ENCODE measurements at places on chromosomes 12 and 14.

DNA sequence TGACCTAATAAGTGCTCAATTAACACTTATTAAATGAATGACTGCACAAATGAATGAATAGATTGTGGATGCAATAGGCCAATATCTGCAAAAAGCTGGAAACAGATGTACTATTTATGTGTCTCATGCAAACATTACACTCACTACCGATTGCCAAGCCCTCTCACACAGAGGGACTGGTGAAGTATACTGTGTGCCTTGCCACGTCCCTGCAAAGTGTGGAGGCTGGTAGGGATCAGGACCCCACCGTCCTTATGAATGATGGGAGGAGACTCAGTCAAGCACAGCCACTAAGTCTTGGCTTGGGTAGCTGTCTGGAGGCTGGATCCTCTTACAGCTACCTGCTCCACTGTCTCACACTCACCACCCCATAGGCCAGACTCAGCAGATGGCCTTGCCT lies 3.9 kb upstream of the TUNAR start:
- no peak for DNase-seq

DNA sequence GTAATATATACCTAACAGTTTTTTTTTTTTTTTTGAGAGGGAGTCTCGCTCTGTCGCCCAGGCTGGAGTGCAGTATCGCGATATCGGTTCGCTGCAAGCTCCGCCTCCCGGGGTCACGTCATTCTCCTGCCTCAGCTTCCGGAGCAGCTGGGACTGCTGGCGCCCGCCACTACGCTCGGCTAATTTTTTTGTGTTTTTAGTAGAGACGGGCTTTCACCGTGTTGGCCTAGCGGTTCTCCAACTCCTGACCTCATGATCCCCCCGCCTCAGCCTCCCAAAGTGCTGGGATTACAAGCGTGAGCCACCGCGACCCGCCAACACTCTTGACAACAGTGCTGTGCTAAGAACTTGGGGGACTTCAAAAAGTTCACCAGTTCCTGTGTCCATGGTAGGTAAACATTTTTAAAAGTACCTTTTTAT lies 63.5 kb downstream of the FOXG1 start:
- DNase-seq: no peak

GRCh38 chr12:67155863-67156262 lies 113.3 kb upstream of the CAND1 start:
- no peak for DNase-seq

GRCh38 chr14:83779266-83779665 lies 1750.7 kb upstream of the FLRT2 start:
- DNase-seq: no peak

DNA sequence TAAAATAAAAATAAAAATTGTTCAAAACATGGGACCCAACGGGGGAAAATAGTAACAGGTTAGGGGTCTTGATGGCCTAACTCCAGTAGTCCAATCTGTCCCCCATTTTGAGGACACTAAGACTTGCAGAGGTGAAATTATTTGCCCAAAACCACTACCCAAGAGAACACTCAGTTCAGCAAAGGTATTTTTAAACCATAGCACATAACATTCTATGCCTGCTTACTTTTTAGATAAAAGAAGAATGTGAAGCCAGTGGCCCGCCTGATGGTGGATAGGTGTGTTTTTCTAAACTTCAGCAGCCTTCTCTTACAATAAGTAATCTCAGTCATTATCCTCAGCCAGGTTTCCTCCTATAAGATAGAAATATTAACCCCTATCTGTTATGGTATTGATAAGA lies 45.5 kb downstream of the ZNF641 start:
- no peak for DNase-seq

DNA sequence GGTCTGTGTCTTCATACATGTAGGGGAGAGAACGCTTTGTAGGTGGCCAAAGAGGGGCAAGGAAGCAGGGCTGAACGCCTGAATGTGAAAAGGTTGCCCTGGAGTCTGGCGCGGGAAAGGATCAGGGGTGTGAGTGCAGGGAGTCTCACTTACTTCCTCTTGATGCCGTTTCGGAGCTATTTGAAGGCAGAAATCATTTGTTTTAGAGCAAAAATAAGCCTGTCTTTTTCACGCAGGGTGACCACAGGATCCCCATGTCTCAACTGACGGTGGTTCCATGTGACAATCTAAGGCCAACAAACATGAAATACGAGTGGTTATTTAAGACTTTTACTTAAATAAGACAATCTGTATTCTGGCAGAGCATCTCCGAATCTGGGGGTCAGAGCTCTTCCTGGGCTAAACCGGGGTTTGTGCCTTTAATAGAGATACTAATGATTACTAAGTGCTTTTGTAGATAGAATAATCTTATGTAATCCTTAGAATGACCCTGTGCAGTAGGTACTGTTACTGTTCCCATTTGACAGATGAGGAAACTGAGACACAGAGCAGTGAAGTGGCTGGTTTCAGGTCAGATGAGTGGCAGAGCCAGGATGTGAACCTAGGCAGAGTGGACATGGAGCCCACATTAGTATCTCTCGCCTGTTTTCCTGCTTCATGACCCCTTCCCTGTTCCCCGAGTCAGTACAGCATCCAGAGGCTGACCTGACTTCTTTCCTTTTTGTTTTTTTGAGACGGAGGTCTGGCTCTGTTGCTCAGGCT lies 1.9 kb downstream of the BRI3BP start:
- no peak for DNase-seq

GRCh38 chr14:58752771-58753201 lies 115.0 kb downstream of the DACT1 start:
- DNase-seq: no peak

- DNase-seq: no peak
Measured at GRCh38 chr14:94244182-94244581, 48.9 kb downstream of the SERPINA10 start.

- DNase-seq: no peak
Measured at GRCh38 chr14:67420102-67420739, 8.3 kb upstream of the PLEK2 start.

DNA sequence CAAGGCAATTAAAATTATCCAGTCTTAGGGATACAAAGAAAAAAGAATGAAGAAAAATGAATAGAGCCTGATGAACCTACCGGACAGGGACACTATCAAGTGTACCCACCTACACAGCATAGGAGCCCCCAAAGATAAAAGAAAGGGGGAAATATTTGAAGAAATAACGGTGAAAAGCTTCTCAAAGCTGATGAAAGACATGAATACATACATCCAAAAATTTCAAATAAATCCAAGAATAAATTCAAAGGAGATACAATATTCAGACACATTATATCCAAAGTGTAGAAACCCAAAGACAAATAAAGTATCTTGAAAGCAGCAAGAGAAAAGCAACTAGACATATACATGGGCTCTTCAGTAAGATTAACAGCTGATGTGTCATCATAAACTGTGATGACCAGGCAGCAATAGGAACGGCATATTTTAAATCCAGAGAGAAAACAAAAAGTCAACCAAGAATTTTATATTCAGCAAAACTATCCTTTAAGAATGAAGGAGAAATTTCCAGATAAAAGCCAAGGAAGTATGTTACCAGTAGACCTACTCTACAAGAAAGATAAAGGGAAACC lies 56.0 kb downstream of the CDK17 start:
- DNase-seq: no peak

- no peak for DNase-seq
Measured at GRCh38 chr12:114528766-114529165, 122.8 kb upstream of the TBX5 start.

DNA sequence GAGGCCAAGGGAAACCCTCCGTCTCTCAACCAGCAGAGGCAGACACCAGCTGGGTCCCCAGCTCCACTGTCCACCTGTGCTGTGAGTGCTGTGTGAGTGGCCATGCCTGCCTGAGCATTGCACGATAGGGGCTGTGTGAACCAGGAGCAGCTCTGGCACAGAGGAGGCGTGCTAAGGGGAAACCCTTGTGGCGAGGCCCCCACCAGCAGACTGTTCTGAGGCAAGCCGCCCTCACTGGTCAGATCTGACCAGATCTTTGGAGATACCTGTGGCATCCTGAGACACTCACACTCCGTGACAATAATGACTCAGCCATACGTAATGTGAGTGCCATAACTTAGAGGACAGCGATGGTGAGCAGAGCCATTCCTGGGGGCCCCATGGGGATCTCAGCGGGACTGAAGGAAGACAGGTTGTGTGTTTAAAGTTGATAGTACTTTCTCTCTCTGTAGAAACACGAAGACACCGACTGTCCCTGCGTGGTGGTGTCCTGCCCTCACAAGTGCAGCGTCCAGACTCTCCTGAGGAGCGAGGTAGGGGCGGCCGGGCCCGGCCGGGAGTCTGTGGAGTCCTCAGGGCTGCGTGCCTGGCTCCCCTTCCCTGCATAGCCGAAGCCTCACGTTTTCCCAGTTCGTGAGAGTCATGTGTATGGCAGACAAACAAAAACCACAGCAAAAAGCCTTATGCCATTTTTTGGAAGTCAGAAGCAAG lies 36.6 kb upstream of the AMN start:
- DNase-seq: no peak

DNA sequence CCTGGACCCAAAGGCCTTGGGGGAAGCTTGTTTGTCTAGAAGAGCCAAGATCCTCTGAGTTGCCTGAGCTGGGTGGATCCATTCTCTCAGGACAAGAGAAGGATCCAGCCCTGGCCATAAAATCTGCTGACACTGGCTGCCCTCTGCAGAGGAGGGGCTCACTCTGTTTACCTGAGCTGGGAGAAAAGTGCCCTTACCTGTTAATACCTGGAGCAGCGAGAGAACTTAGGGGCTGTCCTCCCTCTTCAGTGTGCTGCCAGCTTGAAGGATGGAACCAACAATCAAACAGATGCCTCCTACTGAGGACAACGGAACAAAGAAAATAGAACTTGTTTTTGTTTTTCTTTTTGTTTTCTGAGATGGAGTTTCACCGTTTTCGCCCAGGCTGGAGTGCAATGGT lies 7.3 kb upstream of the KRT7 start:
- no peak for DNase-seq

GRCh38 chr12:103523771-103524170 lies 28.0 kb upstream of the C12orf42 start:
- DNase-seq: peak; percentile 19

DNA sequence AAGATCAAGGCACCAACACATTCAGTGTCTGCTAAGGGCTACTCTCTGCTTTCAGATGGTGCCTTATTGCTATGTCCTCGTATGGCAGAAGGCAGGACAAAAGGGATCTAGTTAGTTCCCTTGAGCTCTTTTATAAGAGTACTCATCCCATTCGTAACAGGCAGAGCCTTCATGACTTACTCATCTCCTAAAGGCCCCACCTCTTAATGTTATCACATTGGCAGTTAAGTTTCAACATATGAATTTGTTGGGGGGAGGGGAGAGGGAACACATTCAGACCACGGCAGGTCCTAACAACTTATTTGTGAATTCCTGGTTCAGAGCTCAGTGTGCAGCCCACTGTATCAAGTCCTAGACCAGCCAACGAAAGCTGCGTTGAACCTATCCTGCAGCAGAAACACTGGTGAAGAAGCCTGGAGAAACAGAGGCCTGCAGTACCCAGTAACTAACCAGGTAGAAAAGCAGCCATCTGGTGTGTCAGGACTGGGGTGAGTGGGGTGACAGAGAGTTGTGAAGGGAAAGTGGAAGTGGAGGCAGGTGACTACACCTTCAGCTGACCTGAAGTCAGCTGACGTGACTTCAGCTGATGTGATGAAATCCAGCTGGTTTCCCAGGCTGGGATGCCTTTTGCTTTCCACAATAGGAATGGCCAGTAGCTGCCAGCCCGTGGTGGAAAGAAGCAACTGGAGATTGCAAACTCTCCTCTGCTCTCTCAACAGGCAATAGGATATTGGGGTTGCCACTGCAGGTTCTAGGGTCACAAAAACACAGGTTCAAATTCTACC lies 101.6 kb upstream of the PLXNC1 start:
- DNase-seq: no peak

DNA sequence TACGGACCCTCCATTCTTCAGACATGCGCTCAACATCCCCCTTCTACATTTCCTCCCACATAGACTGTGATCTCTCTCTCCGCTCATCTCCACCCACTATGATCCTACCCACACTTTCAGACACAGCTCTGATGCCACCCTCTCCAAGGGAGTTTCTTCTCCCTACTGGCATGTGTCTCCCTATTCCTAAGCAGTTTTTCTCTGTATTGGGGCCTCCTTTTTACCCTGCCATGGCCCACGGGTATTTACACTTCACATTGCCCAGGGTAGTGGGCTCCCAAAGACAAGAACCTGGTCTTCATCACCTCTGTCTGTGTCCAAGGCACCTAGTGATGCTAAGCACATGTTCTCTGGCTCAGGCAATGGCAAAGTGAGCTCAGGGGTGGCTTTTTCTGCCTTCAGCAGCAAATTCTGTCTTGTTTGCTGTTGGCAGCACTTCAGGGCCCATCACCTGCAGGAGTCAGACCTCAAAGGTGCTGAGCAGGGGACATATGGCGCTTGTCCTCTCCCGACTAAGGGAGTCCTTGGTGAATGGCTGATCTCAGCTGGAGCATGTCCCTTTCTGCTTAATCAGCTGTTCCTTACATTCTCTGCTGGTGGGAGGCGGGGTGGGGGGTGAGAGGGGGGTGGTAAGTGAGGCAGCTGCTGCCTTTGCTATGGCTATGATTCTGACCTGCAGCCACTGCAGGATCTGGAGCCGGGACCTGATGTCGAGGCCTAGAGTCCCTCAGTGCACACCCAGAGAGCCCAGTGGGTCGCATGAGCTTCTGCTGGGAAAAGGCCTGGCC lies 256.8 kb downstream of the PCNX1 start:
- no peak for DNase-seq

DNA sequence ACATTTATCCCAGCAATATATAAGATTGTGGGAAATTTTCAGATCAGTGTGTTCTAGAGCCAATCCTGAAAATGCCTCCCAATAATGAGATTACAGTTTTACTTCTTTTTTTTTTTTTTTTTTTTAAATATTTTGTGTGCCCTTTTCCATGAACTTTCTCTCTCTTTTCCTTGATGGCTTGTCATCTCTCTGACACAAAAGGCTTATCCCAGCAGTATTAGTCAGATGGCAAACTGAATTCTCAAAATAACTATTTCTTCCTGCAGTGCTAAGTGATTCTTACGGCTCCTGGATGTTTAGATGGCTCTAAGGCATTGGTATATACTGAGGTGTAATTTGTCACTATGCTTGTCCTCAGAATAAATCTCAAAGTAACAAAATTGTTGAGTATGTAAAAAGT lies 86.7 kb downstream of the LRP6 start:
- DNase-seq: no peak

DNA sequence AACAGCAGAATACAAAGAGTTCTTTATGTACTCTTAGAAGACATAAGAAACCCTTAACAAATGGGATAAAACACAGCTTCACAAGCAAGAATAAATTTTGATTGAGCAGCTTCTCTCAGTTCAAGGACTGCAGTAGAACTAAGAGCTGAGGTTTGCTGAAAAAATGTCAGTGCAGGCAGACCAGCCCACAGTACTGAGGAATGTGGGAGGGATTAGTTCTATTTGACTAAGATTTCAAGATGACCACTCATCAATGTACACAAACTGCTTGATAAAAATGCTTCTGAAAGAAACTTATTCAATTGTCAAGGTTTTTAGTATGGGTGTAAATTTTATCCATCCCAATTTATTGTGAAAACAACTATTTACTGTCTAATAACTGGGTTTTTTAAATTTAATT lies 138.4 kb downstream of the SEC23A start:
- no peak for DNase-seq

DNA sequence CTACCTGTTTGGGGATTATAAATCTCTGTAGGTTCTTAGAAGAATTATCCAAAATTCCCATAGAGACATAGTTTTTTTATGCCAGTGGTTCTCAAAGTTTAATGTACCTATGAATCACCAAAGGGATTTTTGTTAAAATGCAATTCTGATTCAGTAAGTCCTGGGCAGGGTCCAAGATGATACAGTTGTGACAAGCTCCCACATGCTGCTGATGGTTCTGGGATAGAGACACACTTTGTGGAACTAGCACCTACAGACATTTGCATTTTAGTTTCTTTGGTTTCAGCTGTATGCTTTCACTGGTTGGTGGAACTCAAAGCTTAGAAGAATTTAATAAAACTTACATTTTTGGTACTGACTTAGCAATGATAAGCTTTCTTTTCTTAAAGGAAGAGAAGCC lies 80.4 kb downstream of the PTCSC3 start:
- no peak for DNase-seq

Measured in NCI-H2081 (cell line).